SK-N-SH (cell line): ENCODE measurements at places on chromosomes 7 and 10.

DNA sequence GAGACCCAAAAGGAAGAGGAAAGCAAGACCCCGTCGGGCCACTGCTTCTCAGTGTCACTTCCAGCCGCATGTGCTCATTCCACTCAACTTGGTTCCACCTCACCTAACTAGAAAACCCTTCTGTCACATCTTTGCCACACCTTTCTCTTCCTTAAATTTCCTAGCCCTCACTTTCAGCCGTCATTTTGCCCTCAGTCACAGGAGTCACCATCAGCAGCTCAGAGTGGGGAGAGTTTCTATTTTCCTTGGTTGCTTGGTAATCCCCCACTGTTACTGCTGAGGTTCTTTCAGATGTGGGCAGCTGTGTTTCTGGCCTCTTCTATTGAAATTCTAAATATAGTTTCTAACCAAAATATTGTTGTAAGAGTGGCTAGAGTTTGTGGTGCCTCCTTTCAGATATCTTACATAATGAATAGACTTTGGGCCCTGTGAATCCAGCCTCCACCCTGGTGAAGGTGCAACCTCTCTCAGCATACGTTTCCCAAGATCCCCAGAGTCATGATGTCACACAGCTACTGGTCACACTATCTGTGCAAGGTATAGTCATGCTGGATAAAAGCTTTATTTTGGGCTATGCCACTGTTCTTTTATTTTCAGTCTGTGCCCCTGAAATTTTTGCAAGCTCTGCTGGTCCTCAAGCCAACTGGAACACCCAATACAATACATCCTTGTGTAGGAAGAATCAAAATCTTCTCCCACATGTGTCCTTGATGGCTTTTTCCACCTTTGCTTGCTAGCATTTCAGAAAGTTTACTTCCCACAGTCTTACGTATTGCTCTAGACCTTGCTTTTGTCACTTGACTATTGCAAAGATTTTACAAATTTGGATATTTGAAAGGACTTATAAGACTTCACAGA, 9.2 kb downstream of the AGBL3 start:
- no peak for DNase-seq

DNA sequence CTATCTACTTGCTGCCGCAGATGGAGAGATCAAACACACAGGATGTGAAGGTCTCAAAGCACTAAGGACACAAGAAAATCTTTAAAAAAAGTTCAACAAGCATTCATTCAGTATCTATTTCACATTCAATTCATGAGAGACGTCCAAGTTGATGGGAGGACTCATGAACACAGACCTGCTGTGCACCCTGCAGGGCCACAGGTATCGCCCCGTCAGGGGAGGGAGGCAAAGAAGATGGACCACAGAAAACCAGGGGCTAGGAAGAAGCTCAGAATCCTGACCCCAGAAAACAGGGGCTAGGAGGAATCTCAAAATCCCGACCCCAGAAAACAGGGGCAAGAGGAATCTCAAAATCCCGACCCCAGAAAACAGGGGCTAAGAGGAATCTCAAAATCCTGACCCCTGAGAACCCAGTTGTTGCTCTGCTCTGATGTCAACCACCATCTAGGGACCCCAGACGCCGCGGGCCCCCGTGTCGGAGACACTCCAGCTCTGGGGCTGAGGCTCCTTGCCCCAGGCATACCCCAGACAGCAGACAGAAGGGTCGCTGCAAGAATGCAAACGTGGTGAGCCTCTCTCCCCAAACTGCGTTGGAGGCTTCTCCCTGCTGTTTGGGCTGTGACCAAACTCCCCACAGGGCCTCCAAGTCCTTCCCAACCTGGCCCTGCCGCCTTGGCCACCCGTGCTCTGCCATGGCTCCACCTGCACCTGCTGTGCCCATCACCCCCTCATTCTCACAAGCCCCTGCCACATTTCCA, 197.6 kb downstream of the DIP2C start:
- no peak for DNase-seq

DNA sequence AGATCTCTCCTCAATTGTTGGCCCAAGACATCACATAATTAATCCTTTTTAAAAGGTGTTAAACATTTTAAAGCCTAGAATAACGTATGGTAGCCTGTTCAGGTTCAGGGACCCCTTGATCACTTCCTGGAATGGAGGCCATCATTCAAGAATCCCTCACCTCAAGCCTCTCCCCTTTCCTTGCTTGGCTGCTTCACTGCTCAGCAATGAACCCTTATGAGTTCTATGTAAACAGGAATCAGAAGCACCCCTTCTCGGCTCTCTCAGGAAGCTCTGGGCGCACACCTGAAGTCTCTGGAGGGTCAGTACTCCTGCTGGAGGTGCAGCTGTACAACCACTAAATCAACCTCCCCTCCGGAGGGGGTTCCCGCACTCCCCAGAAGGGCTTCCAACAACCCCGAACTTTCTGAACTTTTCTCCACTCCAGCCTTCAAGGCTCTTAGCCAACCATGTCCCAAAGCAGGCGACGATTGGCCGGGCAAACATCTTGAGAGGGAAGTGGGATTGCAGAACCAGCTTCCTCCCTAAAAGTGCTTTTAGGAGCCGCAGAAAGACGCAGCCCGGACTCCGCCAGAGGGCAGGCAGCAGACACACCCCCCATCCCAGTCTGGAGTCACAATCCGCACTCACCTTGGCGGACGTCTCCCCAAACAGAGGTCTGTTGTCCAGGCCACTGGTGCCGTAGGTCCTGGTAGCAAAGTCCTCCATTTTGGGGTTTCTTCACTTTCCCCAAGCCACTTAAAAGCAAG, 562 bp downstream of the TMEM243 start:
- DNase-seq: peak; percentile 60

GRCh38 chr10:1530871-1531517, 206.3 kb downstream of the ADARB2 start:
- DNase-seq: no peak

GRCh38 chr7:130231792-130232191, 24.1 kb downstream of the SSMEM1 start:
- no peak for DNase-seq

DNA sequence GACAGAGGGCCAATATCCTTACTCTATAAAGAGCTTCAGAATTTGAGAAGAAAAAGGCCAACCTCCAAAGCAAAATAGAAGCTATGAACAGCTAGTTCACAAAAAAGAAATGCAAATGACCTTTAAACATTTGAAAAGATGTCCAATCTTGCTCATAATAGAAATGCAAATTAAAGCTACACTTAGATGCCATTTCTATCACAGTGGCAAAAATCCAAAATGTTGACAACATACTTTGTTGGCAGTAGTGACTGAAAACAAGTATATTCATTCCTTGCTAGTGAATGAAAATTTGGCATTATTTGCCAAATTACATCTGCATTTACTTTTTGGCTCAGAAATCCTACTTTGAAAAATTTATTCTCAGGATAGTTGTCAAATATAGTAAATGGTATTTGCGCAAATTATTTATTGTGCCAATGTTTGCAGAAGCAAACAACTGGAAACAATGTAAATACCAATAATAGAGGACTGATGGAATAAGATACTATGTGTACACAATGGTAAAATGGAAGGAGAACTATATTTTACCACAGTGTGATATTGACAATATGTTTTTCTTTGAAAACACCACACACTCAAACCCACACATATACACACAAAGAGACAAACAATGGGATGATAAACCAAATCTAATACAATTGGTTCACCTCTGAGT, 9.4 kb downstream of the TMEM106B start:
- no peak for DNase-seq

GRCh38 chr10:117553815-117554172, 11.2 kb downstream of the EMX2 start:
- no peak for DNase-seq

DNA sequence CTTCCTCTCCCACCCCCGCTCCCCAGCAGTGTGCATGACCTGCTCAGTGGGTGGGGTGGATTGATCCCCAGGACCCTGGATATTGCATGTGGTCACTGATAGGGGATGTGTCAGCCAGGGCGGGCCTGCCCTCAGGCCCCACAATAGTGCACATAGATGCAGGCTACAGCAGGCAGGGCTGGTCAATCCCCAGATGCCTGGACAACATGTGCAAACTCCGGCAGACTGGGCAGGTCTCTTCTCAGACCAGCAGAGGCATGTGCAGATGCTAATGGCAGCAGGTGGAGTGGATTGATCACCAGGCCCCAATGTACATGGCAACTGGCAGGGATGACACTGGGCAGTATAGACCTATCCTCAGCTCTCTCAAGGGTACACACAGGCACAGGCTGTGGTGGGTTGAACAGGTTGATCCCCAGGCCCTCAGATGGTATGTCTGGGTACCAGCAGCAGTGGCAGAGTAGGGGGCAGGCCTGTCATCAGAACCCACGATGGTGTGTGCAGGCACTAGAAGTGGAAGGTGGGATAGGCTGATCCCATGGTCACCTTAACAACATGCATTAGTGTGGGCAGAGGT, 98.6 kb downstream of the LANCL2 start:
- DNase-seq: peak; percentile 8

- no peak for DNase-seq
Observed at GRCh38 chr7:95429241-95429990, 5.4 kb downstream of the PON2 start.
